ENCODE measurements at places on chromosomes 7 and 10.

DNA sequence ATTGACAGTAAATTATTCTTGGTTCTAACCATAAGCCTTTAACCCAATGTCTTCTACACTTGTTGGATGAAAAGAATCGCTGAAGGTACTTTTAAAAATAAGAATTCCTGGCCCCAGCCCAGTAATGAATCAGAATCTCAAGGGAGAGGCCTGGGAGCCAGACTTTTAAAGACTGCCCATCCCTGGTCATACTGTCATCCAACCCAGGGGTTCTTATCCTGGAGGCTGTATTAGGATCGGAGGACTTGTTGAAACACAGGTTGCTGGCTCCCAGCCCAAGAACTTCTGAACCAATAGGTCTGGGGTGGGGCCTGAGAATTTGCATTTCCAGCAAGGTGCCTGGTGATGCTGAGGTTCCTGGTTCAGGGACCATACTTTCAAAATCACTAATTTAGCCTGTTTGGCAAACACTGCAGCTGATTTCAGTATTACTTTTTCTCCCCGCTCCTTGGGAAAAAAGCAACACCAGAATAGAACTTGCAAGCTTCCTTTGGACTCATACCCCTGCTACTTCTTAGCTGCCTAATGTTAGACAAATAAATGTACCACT lies 79.5 kb upstream of the FAM133B start:
- DNase-seq: no peak

GRCh38 chr7:42765931-42766330 lies 145.9 kb downstream of the C7orf25 start:
- DNase-seq: no peak

GRCh38 chr7:49638166-49638565 lies 135.3 kb upstream of the VWC2 start:
- DNase-seq: peak; percentile 28

- DNase-seq: no peak
Observed at GRCh38 chr10:21463436-21463835, 62.0 kb downstream of the SKIDA1 start.

GRCh38 chr7:12322284-12322902 lies 81.3 kb downstream of the VWDE start:
- DNase-seq: peak; percentile 37

DNA sequence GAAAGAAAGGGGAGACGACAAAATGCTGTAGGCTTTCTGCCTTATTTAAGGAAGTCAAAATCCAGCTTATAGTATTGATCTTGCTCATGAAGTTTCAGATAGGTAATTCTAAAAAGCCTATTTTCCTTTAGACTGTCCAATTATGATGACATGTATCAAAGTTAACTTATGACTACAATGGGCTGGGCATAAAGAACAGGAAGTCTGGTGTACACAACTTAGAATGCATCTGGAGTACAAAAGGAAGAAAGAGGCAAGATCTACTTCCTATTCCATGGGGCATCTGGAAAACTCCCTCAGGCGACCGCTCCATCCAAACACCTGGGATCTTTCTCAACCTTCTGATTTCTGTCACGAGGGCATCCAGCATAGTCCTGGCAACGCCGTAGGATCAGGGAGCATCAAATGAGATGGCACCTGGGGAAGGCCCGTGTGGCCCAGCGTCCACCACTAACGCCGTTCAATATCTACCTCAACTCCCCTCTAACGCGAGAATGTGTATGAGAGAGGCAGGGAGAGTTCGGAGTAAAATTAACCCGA lies 512 bp downstream of the FAM24B start:
- DNase-seq: peak; percentile 35

DNA sequence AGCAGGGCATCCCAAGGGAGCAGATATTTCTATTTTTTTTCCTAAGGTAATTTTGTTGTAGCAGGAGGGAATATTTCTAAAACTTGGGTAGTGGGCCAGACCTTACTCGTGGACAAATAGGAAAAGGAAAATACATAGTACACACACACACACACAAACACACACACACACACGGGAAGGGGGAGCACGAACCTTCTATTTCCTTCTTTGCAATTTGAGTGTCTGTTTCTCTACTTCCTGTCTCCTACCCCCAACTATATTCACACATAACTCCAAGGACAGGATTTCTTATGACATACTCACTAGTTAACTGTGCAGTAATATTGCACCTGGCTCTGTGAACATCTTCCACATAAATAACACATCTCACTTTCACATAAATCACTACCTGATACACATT lies 4.4 kb downstream of the LDB1 start:
- DNase-seq: peak; percentile 55

GRCh38 chr10:88941026-88941425 lies 11.5 kb downstream of the ACTA2 start:
- DNase-seq: no peak

GRCh38 chr7:101094791-101095375 lies 9.6 kb downstream of the TRIM56 start:
- DNase-seq: peak; percentile 77

GRCh38 chr10:113386005-113386404 lies 166.8 kb upstream of the HABP2 start:
- no peak for DNase-seq

DNA sequence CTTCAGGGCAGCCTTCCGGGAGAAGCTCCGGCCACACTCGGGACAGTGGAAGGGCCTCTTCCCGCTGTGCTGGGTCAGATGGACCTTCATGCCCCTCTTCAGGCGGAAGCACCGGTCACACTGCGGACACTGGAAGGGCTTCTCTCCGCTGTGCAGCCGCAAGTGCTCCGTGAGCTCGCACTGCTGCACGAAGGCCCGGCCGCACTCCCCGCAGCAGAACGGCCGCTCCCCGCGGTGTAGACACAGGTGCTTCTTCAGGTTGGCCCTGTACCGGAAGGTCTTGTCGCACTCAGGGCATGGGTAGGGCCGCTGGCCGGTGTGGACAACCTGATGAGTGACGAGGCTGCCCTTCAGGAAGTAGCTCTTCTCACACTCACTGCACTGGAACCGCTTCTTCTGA lies 14.2 kb upstream of the ZNF786 start:
- no peak for DNase-seq

- DNase-seq: no peak
Observed at GRCh38 chr10:100103581-100103980, 21.9 kb upstream of the CPN1 start.

DNA sequence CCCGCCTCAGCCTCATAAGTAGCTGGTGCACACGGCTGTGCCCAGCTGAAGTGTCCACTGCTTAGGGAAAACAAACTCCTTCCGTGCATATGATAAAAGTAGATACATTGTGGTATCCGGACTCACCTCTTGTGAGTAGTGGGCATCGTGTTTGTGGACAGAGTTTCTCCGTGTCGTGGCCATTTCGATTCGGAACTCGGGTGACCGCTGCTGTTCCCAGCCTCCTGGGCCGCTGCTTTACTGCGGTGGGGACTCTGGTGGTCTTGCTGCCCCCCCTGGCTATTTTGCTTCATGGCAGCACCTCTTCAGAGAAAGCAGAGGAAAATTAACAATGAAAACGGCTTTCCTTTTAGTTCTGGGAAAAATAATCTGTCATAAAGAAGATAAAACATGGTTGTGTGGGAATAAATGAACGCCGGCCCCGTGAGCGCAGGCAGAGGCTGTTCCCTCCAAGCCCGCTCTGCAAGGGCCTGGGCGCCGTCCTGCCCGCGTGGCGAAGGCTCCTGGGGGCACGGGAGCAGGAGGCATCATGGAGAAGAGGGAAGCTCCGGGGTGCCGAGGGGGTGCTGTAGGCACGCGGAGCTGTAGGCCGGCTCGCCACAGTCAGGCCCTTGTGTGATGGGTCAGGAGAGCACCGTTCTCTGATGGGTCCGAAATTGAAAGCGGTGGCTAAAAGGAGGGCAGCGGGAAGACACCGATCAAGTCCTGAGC lies 107.4 kb downstream of the ACTR3B start:
- DNase-seq: no peak

GRCh38 chr10:58023341-58024073 lies 244.2 kb downstream of the IPMK start:
- no peak for DNase-seq

- no peak for DNase-seq
Observed at GRCh38 chr7:90446137-90446899, 23.1 kb upstream of the PTTG1IP2 start.

DNA sequence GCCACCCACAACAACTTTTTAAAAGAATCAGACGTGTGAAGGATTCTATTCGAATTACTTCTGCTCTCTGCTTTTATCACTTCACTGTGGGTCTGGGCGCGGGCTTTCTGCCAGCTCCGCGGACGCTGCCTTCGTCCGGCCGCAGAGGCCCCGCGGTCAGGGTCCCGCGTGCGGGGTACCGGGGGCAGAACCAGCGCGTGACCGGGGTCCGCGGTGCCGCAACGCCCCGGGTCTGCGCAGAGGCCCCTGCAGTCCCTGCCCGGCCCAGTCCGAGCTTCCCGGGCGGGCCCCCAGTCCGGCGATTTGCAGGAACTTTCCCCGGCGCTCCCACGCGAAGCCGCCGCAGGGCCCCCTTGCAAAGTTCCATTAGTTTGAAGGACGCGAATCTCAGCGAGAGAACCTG lies 461 bp upstream of the HTRA1 start:
- DNase-seq: no peak

- peak; percentile 55 for DNase-seq
Observed at GRCh38 chr10:5461203-5461588, 38.2 kb downstream of the CALML5 start.

DNA sequence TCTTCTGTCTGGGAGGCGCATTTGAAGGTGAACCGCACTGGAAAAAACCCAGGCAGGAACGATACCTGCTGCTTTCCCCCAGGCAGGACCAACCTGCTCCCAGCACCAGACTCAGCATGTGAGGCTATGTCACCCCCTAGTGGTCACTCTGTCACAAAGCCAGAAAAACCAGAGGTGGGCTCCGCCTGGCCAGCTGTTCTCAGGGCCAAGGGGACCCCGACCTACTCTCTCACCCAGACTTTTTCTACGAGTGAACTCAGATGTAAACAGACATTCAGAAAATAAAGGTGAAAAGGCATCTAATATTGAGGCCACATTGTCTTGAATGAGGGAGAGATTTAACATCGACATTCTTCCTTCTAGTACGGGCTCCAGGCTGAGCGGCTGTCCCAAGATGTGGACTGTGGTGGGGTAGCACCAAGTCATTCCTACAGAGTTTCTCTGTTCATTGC lies 117.3 kb downstream of the PRKAG2 start:
- DNase-seq: peak; percentile 74

- DNase-seq: no peak
Observed at GRCh38 chr10:98033515-98033914, 3.1 kb upstream of the CRTAC1 start.

GRCh38 chr10:65753532-65753931 lies 1172.3 kb upstream of the LRRTM3 start:
- DNase-seq: no peak

DNA sequence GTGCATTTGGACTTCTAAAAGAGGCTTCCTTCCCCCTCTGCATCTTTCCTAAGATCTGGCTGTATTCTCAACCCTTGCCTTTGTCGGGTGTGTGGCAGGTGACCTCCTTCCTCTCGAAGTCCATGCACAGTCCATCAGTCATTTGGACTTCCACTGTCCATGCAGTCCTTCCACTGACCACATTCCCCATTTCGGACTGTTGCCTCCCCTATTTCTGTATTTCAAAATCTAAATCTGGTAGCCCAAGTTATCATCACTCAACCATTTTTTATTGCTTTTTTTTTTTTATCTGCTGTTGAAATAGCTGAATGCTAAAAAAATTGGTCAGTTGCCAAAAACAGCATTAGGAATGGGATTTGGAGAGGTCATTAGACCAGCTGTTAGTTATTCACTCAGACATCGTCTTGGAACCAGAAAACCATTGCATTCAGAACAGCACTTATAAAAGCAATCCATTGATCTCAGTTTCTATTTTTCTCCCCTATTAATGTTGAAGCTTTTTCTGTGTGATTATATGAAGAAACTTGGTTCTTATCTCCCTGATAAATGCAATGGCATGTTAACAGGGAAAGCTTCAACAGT lies 575.6 kb downstream of the KIF20B start:
- no peak for DNase-seq

DNA sequence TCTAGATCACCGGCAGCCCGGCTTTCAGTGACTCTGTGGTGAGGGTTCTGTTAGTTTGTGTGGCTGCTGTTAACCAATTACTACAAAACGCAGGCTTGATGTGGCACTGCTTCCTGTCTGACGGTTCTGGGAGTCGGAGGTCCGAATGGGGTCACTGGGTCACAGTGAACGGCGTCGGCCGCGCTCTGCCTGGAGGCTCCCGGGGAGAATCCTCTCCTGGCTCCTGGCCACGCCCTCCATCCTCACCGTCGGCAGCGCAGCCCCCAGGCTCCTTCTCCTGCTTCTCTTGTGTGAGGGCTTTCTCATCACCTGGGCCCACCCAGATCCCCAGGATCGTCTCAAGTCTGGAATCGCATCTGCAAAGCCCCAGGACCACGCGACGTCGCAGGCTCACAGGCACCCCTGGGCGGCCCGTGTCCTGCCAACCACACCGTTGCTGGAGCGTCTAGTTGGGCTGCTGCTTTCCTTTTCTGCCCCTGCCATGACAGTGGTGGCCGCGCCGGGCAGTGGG lies 31.8 kb upstream of the NKX6-2 start:
- no peak for DNase-seq

DNA sequence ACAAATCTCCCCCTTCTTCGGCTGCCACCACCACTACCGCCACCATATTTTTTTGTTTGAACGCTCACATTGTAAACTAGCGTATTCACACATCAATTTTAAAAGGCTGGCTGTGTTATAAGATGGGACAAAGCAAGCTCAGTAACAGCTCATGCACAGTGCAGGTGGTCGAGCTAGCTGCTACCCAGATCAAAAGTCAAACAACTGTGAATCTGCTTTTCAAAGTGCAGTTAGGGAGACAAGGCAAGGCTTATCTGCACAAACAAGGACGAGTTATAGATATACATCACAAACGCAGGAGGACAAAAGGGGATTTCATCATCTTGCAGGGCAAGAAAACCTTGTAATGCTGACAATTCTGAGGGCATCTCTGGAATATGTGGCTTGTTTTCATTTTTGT lies 231.6 kb downstream of the VTI1A start:
- DNase-seq: no peak

DNA sequence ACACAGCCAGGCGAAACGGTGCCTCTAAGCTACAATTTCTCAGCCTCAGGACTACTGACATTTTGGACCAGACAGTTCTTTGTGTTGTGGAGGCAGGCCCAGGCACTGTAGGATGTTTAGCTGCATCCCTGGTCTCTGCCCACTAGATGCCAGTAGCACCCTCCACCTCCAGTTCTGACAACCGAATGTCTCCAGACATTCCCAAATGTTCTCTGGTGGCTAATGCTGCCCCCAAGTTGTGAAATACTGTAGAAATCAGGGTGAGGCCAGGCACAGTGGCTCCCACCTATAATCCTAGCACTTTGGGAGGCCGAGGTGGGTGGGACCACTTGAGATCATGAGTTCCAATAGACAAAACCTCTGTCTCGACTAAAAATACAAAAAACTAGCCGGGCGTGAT lies 18.2 kb downstream of the HNRNPF start:
- no peak for DNase-seq

- no peak for DNase-seq
Observed at GRCh38 chr7:137395420-137395819, 51.9 kb upstream of the PTN start.

DNA sequence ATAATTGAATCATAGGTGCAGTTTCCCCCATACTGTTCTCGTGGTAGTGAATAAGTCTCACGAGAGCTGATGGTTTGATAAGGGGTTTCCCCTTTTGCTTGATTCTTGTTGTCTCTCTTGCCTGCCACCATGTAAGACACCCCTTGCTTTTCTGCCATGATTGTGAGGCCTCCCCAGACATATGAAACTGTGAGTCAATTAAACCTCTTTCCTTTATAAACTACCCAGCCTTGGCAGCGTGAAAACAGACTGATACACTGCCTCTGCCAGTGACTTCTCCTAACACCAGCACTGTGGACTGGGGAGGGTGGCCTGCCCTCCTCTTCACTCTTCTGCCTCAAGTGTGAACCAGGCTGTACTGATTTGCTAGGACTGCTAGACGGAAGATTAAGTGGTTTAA lies 108.6 kb downstream of the RAB11FIP2 start:
- no peak for DNase-seq

Measured in NB4 (cell line).